ENCODE measurements at places on chromosomes 1 and 21. TPM values are rescaled to one million over a fixed set of nuclear protein-coding genes. Genes with fewer than 3 reads are reported as not detected.

DNA sequence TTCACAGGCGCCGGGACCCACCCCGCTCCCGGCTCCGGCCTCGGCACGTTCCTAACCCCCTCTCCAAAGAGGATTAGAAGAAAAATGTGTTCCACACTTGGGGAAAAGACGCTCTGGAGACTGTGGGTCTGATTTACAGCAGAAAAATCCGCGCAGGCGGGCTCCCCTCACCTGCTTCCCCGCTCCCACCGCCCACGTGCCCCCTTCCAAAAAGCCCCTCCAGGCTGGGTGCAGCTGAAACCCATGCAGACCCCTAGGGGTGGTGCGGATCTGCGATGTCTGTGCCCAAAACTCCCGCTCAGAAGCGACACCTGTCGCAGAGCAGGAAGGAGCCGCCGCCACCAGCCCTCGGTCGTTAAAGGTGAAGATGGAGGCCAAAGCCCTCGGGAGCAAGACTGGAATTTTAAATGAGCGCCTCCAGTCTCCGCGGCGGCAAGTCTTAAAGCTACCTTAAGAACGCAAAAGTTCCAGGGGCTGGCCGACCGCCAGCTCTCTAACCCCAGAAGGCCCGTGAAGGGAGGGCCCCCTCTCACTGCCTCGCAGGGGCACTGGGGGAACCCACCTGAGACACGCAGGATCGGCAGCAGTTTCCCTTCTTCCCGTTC, 688 bp upstream of the CHD5 start:
- no peak for DNase-seq

DNA sequence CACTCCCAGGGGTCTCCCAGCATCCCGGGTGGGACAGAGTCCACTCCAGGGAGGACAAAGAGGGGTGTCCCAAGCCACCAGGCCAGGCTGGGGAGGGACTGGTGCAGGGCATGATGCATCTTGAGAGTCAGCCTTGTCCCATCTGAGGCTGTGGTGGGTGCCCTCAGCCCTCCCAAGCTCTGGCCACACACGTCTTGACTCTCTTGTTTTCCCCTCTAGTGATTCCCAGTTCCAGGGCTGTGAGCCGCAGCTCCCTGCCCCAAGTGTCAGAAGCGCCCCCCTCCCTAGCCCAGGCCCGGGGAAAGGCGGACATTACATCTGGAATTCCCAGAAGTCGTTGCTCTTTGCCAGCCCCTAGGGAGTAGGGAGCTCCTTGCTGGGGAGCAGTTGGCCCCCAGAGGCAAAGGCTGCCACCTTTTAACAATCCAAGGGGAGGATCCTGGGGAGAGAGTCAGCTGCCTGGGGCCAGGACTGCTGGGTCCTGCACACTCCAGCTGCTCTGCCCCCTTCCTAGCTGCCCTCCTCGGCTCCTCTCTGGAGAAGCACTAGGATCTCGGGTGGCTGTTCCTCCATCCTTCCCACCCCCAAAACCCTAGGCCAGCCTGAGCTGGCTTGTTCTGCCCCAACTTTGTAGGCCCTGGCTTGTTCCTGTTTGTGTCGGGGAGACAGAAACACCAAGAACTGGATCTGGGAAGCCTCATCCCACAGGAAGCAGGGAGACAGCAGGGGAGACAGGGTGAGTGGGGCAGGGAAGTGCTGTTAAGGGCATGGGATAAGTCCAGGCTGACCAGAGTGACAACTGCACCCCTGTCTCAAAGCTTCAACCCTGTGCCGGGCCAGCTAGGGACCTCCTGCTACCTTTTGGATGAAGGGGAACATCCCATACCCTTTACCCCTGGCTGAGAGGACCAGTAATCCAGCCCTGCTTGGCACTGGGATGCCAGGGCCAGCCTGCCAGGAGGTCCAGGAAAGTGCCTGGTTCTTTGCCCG, 3.2 kb upstream of the PTPN7 start:
- no peak for DNase-seq

- DNase-seq = no peak
Measured at GRCh38 chr1:55478742-55479141, 263.6 kb upstream of the USP24 start.

The C1orf94 gene
- total RNA-seq = under 0.01 TPM

The S100PBP gene
- total RNA-seq = 42.4 TPM

The DENND2D gene
- 1.2 TPM for total RNA-seq

The AGO4 gene
- total RNA-seq = 94.6 TPM

The PPIAL4G gene
- 0.41 TPM for total RNA-seq
